NK-92 treated with Interleukin-12 subunit alpha and Interleukin-12 subunit beta, amount 100 ng/mL, for 24 hours (cell line): ENCODE measurements at places on chromosomes 1 and 21.

GRCh38 chr1:33654267-33654834 is 181.9 kb downstream of the ZSCAN20 start:
- no peak for DNase-seq

DNA sequence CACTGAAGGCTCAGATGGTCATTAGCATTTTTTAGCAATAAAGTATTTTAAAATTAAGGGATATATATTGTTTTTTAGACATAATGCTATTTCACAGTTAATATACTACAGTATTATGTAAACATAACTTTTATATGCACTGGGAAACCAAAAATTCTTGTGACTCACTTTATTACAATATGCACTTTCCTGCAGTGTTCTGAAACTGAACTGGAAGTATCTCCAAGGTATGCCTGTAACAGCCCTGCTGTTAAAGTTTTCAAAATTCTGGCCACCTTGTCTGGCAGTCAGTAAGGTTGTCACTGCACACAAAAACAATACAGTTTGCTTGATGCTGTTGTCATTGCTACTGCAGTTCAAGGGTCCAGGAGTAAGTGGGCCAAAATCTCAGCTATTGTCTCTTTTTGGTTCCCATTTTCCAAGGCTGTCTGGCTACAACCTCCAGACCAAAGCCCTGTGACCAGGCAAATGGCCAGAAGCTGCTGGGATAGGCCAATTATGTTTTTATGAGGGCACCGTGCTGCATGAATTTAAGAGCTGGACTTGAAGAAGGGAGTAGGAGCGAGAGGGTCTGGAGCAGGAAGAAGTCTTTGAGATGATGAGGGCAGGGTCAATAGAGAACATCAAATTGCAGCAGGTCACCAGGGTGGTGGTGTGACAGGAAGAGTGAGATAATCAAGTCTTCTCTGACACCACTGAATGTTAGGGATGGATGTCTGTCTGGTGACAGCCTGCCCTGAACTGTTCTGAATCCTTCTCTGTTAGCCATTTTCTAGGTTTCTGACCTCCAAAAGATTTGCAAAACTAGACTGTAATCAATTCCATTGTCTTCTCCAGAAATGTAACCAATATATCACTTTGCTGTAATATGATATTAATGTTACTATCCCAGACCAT is 82.3 kb upstream of the CACHD1 start:
- no peak for DNase-seq

DNA sequence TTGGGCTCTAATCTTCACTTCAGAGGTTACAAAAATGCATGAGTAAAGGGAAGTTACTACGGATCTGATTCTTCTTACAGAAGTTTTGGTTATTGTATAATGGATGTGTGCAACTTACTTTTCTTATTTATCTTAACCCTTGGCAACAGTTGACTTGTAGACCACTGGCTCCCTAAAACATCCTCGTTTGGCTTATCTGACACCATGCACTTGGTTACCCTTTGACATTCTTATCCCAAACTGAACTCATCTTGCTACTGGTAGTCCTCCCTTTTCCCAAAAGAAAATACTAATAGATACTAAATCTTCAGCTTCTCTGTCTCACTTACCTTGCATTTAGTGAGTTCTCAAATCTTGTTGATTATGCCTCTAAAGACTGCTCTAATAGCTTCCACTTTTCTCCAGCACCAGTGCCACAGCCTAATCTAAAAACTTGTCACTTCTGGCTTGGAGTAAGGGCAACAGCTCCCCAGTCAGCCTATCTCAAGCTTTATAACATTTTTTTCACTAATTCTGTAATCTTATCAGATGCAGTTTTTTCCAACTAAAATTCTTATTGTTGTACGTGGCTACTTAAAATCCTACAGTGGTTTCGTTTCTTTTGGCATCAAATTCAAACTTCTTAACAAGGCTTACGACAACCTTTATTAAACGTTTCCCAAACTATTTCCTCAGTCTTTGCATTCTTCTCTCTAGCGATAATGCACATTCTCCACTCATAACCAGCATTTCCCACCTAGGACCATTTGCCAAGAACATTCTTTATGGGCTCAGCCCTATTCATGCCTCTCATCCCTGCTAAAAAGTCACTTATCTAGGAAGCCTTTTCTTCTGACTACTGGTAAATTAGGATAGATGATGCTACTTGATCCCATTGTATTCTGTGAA is 204.2 kb downstream of the KCNT2 start:
- no peak for DNase-seq

GRCh38 chr1:2269922-2270259 is 41.8 kb downstream of the SKI start:
- no peak for DNase-seq

DNA sequence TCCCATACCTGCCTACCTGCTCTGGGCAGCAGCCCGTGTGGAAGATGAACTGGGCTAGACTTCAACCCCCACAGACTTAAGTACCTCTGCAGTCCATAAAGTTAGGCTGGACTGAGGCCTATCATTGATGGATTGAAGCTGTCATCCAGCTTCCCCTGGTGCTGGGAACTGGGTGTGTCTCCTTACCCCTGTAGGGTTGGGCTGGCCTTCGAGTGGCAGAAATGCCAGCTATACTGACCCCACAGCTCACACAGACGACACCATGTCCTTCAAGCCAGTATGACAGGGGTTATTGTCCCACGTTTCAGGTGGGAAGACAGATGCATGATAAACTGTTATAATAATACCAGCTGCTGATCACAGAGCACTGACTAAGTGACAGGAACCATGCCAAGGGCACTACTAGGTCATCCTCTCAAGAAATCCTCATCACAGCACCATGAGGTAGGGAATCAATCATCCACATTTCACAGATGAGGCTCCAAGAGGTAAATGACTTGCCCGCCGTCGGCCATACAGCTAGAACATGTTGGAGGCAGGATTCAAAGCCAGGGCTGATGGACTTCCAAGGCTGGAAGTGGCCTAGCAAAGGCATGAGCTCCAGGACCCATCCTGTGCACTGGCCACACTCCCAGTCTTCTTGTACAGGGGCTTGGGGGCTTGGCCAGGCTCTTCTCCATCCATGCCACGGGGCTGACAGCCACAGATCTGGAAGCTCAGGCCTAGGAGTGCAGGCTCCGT is at the start of gene BEST4:
TSS of gene BEST4 (minus strand) at position 51 of the 741 bp plus-strand sequence. CDS start 465 bp downstream, outside the sequence.
- DNase-seq = no peak

GRCh38 chr1:168824418-168825065 is 95.5 kb upstream of the DPT start:
- no peak for DNase-seq

DNA sequence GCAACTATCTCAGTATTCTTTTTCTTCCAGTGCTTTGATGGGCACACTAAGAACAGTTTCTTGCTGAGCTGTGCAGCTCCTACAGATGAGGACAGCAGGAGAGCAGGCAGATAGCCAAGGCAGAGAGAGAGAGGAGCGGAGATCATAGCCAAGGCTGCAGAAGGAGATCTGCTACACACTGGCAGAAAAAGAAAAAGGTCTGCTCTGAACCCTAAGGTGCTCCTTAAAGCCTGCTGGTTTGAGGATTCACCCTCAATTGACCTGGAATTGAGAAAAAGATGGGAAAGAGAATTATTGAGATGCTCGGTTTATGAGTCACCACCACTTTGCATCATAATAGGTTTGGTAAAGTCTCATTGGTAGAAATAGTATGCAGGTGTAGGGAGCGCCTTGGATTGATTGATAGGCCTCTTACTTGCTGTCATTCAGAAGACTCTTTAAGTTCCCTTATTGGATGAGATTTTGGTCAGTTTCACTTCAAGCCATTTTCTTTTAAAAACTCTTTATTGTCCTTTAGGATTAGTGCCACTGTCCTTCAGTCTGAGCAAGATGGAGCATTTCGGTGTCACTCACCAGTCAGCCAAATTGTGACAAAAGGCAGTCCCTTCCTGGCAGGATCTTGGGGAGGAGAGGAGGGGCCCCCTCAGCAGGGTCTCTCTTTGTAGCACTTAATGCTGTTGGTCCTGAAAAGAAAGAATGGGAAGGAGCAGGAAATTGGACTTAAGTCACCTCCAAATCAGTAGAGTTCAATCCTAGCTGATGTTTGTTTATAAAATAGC is 685.0 kb downstream of the ADGRL2 start:
- DNase-seq = no peak

GRCh38 chr1:31617916-31618746 is 642 bp downstream of the HCRTR1 start:
- no peak for DNase-seq

- DNase-seq = no peak
Observed at GRCh38 chr1:12477936-12478611, 139.9 kb downstream of the DHRS3 start.

- peak; percentile 19 for DNase-seq
Observed at GRCh38 chr1:96362623-96363022, 359.0 kb upstream of the PTBP2 start.

- DNase-seq = no peak
Observed at GRCh38 chr1:32769524-32770220, 47.5 kb downstream of the YARS1 start.

GRCh38 chr1:202237052-202237451 is 43.5 kb downstream of the LGR6 start:
- peak; percentile 5 for DNase-seq

- DNase-seq = no peak
Observed at GRCh38 chr1:217561446-217561845, 69.4 kb downstream of the GPATCH2 start.

GRCh38 chr21:27885296-27885711 is 918.4 kb upstream of the ADAMTS5 start:
- no peak for DNase-seq

DNA sequence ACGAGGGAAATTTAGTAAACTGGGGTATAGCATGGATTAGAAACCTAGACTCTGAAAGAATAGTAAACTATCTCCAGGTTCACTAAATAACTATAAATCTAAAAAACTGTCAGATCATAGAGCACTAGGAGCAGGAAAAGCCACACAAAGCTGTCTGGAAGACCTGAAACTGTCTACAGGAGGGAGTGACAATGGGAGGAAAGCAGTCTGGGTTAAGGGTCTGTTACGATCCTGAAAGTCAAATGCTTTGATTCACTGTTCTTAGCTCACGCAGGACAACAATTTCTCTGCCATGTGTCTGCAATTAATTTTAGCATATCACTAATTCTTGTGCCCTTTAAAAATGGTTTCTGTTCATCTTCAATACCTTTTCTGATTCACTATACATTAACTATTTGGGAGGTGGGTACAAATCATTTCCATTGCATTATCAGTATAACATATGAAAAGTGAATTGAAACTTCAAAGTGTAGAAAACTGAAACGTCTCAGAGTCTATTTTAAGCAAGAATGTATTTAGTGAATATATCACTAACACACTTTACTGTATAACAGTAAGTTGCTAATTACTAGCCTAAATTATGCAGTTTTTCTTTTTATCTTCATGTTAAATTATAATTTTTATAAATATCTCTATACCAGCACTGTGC is 18.4 kb downstream of the CEP170 start:
- no peak for DNase-seq

GRCh38 chr1:69401879-69402278 is 165.8 kb upstream of the LRRC7 start:
- no peak for DNase-seq

GRCh38 chr1:116956378-116956777 is 45.2 kb upstream of the CD101 start:
- no peak for DNase-seq

DNA sequence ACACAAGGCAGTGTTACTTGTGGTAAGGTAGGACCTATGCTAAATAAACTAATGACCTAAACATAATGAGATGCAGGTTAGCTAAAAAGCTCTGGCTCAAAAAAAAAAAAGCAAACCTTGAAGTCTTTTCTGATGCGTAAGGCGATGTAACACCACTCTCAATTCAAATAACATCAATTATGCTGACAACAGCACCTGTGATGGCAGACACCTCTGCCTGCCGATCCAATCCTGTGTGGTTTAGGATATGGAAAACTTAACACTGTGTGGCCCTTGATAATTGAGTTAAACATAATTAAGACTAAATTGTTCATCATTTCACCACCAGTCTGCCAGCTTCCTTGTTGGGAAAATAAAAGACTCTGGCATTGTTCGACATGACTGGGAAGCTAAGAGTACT is 9.1 kb downstream of the RPAP2 start:
- no peak for DNase-seq

DNA sequence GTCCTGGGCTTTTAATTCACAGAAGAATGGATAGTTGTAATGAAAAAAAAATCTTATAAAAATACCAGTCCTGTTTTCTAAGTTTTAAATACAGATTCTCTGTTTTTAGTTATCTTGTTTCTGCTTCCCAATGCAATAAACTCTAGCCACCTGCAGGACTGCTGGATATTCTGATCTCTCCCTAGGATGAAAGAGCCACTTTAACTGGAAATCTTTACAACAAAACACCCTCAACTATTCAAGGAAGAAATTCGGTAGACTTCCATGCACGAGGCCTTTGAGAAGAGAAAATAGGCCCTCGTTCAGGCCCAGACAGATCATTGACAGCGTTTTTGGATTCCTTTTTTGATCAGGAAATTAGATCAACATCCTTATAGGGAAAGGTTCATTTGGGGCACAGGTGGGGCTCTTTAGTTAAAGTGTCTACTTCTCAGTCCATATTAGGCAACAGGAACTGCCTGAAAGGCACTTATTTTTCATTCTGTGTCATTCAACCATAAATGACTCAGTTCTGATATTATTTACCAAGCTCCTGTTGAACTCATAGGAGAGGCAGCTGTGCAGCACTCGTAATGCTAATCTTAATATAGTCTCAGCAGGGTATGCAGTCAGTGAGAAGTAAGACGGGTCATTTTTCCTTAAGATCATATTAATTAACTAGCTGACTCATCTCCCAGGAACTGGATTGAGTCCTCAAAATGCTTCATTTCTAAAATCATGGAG is 71.1 kb upstream of the ERRFI1 start:
- DNase-seq = no peak

DNA sequence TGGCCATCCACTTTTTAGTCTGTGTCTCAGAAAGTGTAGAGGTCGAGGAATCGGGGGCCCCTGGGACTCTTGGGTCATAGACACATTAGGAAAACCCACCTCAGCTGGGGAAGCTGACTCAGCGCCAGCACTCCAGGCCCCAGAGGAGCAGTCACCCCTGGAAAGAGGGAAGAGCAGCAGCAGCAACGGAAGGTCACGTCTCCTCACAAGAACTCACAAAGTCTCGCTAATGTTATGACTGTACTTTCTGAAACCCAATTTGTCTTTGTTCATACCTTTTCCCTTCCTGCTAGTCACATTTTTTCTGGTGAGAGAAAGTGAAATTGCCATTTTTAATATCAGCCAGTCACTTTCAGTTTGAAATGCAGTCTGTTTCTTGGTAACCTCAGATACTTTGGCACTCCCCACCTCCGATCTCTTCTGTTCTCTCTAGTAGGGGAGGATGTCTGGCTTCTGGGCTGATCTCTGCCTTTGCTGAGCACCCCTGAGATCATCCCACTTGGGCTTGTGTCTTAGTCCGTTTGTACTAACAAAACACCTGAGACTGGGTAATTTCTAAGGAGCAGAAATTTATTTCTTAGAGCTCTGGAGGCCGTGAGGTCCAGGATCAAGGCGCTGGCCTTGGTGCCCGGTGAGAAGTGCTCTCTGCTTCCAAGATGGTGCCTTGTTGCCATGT is 6.0 kb upstream of the NLRP3 start:
- no peak for DNase-seq

GRCh38 chr1:195173753-195174152 is 1434.5 kb downstream of the KCNT2 start:
- no peak for DNase-seq

- DNase-seq = no peak
Observed at GRCh38 chr1:111281411-111281810, 9.2 kb upstream of the CHIA start.
